ENCODE measurements at places on chromosomes 7 and 10. TPM values are rescaled to one million over a fixed set of nuclear protein-coding genes. Genes with fewer than 3 reads are reported as not detected.
A peak's percentile ranks its signal among the peaks of the same experiment; 100 is the strongest.

DNA sequence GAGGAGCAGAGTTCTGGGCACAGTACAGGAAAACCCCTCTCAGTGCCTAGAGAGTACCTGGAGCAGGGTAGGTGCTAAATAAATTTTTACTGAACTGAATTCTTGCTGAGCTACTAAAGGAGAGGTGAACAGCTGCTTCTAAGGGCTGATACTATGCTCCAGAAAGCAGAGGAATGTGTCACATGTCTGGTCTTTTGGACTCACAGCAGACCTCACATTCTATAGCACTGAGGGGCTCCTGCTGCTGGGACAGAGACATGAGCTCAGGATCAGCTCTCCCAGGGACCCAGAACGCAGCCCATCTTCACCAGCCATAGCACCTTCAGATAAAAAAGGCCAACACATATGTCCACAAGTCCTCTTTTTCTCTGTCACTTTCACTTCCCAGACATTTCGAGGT is 133.0 kb upstream of the KLF14 start:
- no peak for DNase-seq

The OPN4 gene
- total RNA-seq = not detected

GRCh38 chr10:115846528-115846927 is 426.5 kb downstream of the GFRA1 start:
- no peak for DNase-seq

The IL15RA gene
- total RNA-seq = 10.3 TPM

DNA sequence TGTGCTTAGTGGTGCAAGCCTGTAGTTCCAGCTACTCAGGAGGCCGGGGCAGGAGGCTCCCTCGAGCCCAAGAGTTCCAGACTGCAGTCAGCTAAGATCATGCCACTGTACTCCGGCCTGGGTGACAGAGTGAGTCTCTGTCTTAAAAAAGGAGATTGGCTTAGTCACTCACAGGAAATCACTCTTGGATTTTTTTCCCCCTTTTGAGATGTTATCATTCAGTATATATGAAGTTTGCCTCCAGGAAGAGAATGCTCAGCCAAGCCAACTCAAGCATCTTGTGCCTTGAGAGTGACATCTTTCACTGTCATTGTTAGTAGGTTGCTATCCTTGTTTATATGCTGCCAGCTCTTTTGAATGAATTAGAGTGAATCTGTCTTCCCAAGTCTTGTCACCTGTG is 28.0 kb downstream of the NIPSNAP2 start:
- DNase-seq = no peak

- peak; percentile 3 for DNase-seq
Measured at GRCh38 chr10:124697837-124698544, 46.2 kb downstream of the FAM53B start.

DNA sequence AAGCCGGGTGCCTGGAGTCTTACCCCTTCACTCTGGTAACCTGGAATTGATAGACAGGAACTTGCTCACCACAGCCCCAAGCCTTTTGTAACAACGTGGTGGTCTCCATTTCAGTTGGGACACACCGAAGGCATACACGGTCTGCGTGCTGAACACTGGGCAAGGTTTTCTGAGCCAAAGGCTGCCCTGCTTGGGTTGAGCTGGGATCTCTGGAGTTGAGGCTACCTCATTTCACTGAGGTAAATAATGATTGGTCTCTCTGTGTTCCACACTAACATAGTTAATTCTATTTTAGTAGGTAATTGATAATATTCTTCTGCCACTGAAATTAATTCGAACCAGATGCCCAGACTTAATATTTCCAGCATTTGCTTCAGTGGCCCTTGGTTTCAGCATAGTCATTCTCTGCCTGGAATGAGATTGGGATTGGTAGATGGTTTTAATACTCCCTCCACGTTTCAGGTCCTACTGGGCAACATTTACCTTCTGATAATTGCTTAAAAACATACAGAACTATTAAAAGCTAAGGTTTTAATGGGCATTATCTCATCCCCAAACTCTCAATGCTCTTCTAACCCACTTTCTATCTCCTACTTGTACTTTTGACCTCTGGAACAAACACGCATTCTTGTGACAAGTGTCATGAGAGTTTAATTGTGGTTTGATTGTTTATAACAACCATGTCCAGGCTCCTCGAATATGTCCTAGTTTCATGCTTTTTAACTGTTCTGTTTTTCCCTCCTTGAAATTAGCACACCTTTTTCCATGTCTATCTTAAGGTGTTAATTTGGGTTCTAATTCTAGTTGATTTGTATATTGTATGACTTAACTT is 202.3 kb upstream of the KLF6 start:
- peak; percentile 13 for DNase-seq

The ZPBP gene
- not detected for total RNA-seq

DNA sequence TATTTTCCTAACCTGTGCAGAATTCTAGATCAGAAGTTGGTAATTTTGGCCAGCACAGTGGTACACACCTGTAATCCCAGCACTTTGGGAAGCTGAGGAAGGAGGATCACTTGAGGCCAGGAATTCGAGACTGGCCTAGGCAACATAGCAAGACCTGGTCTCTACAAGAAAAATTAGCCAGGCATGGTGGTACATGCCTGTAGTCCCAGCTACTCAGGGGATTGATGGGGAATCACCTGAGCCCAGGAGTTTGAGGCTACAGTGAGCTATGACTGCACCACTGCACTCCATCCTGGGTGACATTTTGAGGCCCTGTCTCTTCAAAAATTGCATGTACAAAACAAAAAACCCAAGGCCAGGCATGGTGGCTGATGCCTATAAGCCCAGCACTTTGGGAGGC is 8.6 kb downstream of the PGAM1 start:
- no peak for DNase-seq

GRCh38 chr7:45586542-45587520 is 12.7 kb downstream of the ADCY1 start:
- DNase-seq = no peak

DNA sequence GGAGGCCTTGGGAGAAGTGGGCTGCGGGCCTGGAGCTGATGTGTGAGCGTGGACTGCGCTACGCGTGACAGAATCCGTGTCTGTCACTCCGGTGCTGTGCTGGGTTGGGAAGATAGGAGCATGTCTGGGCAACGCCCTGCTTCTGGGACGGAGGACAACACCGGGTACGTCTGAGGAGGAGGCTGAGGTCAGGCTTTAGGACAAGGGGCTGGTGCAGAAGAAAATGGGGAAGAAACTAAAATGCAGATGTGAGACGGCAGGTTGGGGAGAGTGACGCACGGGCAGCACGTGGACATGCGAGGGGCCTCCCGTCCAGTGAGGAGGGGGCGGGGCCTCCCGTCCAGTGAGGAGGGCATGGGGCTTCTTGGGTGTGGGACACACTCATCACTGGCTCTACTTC is 207.4 kb downstream of the DNAJB6 start:
- DNase-seq = no peak

The FRMPD2 gene
- not detected for total RNA-seq

GRCh38 chr7:102106625-102107024 is 180.0 kb upstream of the SH2B2 start:
- DNase-seq = no peak

The ITPRID1 gene
- total RNA-seq = not detected

The POLR1F gene
- 53.8 TPM for total RNA-seq

DNA sequence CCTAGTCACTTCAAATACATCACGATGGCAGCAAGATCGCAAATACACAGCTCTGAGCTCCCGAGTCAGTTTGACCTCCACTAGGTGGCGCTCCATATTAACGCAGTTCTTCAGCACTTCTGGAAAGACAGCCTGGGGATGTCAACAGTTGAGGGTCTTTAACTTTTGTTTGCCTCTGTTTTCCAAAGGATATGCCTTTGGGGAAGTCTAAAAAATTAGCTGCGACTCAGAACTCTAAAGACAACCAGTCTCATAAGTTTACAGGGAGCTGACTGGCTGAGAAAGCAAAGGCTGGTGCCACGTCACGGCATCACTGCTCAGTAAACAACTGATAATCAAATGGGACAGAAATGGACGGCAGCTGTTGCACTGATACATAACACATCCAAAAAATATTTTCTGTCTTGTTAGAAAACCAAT is 458.8 kb downstream of the SORCS1 start:
- DNase-seq = peak; percentile 50

The PPP3CB gene
- total RNA-seq = 17.2 TPM

DNA sequence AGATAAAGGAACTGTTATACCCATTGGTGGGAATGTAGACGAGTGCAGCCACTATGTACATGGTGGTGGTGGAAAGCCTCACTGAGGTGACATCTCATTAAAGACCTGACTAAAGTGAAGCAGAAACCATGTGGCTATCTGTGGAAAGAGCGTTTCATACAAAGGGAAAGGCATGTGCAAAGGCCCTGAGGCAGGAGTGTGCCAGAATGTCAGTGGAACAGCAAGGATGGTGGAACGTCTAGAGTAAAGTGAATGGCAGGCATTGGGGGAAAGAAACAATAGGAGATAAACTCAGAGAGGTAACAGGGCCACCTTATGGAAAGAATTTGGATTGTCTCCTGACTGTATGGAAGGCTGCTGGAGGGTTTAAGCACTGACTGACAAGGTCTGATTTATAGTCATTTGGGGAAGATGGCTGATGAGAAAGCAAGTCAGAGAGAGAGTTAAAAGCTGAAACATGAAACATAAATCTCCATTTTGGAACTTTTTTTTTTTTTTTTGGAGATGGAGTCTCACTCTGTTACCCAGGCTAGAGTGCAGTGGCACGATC is 245.7 kb downstream of the STK31 start:
- peak; percentile 44 for DNase-seq

The WNT2 gene
- not detected for total RNA-seq

- DNase-seq = no peak
Measured at GRCh38 chr7:90210981-90211380, 559 bp upstream of the STEAP2 start.

- no peak for DNase-seq
Measured at GRCh38 chr10:125578658-125579315, 104.2 kb downstream of the TEX36 start.

The FAM25C gene
- not detected for total RNA-seq

DNA sequence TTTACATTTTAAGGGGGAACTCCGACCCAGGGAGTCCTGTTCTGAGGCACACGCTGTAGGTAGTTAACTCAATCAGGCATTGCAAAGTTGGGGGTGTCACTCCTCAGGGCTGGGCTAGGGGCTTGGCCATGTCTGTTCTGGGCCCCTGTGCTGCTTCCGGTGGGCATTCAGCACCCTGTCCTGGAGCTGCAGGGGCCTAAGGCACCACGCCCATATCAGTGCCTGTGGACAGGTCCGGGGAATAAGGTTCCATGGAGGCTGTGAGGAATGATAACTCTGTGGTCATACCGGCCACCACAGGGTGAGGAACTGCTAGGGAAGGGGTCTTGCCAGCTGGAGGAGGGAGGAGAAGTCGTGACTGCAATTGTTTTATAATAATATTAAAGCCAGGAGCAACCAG is 539.1 kb upstream of the FOXK1 start:
- DNase-seq = no peak

- DNase-seq = no peak
Measured at GRCh38 chr7:91344911-91345310, 80.7 kb downstream of the FZD1 start.

- DNase-seq = peak; percentile 23
Measured at GRCh38 chr10:56823849-56824248, 462.8 kb upstream of the ZWINT start.

The ASL gene
- 61.3 TPM for total RNA-seq

- DNase-seq = no peak
Measured at GRCh38 chr7:13416071-13416470, 573.4 kb downstream of the ETV1 start.

DNA sequence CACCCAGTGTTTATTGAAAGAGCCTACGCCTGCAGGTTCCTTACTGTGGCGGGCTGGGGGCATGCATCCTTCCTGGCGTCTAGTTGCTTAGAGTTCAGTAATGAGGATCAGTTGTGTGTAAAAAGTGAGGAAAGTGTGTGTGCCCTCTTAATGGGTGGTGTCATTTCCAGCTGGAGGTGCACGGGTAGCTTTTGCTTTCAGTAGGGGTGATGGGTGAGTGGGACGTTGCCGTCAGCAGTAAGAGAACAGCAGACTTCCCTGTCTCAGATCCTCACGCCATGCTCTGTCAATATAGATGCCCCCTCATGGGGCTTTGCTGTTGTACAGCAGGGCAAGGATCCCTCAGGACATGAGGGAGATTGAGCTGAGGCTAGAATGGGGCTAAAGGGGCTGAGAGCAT is 352.6 kb upstream of the GALNT17 start:
- no peak for DNase-seq

- peak; percentile 99 for DNase-seq
Measured at GRCh38 chr10:113087165-113088029, 137.3 kb downstream of the TCF7L2 start.

GRCh38 chr10:96752375-96752774 is 32.1 kb upstream of the PIK3AP1 start:
- no peak for DNase-seq

GRCh38 chr7:142356166-142356565 is 98.3 kb upstream of the PRSS58 start:
- no peak for DNase-seq

DNA sequence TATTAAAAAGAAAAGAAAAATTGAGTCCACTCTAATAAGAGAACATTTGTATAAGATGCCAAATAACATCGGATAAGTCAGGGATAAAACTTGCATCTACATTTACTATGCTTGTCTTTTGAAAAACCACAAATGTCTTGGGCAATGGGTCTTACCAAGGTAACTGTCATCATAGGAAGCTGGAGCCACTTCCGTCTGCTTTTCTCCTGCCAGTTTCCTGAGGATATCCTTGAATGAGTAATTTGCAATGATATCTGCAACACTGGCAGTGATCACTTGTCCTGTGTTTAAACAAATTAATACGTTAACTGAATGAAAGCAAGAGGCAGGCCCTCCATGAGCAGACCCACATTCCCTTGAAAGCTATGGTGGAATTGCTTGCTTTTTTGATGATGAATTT is 47.3 kb downstream of the ITGA8 start:
- DNase-seq = no peak

- DNase-seq = peak; percentile 70
Measured at GRCh38 chr7:51010534-51010933, 227.8 kb upstream of the GRB10 start.

The ETV1 gene
- 9.8 TPM for total RNA-seq

DNA sequence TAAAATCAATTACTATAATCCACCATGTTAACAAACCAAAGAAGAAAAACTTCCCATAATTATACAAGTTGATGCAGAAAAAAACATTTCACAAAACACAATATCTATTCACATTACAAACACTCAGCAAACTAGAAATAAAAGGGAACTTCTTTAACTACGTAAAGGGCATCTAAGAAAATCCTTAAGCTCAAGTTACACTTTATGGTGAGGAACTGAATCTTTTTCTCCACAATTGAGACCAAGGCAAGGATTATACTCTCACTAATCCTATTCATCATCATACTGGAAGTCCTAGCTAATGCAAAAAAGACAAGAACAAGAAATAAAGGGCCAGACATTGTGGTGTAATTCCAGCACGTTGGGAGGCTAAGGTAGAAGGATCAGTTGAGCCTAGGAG is 159.9 kb downstream of the ZNF365 start:
- no peak for DNase-seq

DNA sequence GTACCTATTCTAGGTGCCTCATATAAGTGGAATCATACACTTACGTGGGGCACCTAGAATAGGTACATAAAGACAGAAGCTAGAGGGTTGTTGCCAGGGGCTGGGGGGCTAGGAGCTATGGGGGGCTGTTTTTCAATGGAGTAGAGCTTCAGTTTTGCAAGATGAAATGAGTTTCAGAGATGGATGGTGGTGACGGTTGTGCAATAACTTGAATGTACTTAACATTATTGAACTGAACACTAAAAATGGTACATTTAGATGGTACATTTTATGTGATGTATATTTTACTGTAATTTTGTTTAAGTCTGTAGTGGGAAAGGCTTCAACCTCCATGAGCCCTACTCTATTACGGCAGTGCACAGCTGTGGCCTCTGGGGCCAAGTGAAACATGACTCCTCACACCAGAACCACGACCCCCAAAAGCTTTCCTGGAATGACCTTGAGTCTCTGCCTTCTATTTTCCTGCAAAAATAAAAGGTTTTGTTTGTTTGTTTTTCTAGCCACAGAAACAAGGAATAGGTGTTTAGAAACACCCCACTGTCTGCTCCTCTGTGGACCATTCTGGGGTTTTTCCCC is 147.3 kb upstream of the PLXNA4 start:
- no peak for DNase-seq

All from A172 (cell line).